ENCODE measurements at places on chromosomes 7 and 10.
A peak's percentile ranks its signal among the peaks of the same experiment; 100 is the strongest.

DNA sequence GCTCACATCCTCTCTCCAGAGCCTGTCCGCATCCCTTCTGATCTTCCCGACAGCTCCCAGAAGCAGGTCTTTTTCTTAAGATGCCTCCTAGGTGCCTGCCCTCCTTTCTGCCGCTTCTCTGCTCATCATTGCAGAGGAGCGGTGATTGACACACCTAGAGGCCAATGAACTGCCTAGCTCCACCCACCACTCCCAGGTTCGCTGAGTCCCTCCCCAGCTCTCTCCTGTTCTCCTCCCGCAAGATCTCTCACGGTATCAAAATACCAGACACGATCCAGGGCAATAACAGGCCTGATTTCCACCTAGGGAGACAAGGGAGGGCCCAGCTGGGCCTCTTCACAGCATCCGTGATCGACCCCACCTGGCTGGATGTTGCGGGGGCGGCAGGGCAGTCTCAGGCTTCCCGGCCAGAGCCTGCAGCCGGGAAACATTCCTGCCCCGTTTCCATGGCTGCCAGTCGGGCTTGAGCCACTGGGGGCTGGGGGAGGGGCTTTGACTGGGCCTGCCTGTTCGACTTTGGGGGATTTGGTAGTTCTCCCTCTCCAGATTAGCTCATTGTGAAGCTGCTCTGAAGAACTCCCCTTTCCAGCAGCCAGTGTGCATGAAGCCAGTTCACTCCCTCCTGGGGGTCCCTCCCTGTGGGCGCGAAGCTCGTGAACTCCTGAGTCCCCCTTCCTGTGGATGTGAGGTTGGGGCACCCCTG, 373.5 kb downstream of the RPS24 start:
- DNase-seq, result peak; percentile 36

DNA sequence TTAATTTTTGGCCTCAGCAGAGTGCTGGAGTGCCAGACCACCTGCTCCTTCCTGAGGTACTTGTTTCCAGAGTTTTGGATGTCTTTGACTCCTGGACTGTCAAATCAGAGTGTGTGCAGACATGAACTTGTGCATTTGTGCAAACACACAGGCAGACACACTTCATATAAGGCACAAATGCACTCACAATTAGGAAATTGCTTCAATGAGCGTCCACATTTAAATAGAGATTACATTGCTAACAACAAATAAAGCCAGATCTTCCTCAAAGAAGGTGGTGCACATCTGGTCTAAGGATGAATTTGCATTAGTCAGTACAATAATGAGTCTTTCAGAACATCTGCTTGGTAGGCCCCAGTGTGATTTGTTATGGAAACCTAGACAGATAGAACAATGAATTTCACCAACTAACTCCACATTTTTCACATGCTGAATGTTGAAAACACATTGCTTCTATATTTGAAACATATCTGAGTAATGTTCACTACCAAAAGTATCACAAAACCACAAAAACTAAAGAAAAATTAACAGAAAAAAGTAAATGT, 266.7 kb upstream of the INHBA start:
- no peak for DNase-seq

DNA sequence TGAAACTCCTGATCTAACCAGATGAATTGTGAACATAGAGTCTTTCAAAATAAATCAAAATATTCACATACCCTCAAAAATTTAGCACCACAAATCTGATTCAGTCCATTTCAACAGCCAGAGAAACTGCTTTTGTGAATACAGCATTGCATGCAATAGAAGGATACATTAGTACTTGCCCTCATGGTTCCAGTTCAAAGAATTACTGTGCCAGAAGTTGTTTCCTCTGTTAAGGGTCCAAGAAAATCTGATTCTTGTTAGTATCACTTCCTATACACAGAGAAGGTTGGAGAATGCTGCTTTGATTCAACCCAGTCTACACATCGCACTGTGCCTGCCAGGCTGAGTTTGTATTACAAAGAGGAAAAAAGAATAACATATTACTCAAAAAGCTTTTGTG, 115.6 kb downstream of the TFEC start:
- DNase-seq, result no peak

- no peak for DNase-seq
These were observed 35.9 kb downstream of the SVIL start for GRCh38 chr10:29598851-29599311.

DNA sequence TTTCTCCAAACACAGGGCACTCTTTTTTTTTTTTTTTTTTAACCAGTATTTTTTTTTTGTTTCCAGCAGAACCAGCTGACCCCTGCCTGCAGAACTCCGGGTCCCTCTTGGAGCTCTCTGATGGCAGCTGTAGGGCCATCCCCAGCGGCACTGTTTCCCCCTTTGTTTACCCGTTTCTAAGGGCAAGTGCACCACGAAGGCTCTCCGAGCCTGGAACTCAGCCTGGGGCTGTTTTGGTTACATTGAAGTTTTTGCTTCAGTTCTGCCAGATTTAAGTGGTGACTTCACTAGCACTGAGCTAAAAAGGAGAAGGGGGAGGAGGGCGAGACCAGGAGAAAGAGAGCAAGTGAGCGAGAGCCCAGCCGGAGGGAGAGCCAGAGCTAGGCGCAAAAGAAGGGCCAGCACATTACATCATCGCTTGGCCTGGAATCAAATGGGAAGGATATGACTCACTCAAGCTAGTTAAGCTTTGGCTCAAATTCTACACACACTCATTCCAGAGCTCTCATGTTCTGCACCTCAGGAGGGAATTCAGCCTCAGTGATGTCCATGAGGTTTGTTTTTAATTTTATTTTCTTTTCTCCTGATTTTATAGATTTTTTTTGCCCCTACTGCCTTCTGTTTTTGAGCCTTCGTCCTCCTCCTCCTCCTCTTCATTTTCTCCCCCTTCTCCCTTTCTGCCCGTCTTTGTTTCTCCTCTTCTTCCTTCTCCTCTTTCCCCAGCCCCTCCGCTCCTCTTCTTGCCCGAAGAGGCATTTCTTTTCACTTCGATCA, 272.3 kb downstream of the TRIL start:
- no peak for DNase-seq

All from stimulated activated naive CD4-positive, alpha-beta T cell (primary cell).